HS-27A (cell line): ENCODE measurements at places on chromosomes 3 and 15.

DNA sequence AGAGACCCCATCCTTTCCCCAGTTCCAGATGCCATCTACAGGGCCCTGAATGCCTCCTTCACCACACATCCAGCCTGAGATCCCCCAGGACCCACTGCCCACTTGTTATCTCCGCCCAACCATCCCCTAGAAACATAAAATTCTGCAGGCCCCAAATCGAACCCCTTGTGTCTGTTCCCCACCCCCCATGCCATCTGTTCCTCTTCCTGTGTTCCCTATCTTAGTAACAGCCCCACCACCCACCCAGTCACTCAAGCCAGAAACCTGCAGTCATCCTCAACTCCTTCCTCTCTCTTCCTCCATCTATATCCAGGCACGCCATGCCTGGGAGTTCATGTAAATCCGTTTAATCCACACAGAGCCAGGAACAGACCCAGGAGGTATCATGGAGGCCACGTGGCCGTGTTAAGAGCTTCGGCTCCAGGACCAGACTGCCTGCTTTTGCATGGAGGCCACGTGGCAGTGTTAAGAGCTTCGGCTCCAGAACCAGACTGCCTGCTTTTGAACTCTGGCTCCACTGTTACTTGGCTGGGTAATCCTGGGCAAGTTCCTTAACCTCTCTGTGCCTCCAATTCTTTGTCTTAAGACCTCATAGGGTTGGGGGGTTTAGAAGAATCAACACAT, 4.8 kb downstream of the CSRNP1 start:
- no peak for DNase-seq

GRCh38 chr3:128983293-128984069, 10.4 kb downstream of the CFAP92 start:
- no peak for DNase-seq

DNA sequence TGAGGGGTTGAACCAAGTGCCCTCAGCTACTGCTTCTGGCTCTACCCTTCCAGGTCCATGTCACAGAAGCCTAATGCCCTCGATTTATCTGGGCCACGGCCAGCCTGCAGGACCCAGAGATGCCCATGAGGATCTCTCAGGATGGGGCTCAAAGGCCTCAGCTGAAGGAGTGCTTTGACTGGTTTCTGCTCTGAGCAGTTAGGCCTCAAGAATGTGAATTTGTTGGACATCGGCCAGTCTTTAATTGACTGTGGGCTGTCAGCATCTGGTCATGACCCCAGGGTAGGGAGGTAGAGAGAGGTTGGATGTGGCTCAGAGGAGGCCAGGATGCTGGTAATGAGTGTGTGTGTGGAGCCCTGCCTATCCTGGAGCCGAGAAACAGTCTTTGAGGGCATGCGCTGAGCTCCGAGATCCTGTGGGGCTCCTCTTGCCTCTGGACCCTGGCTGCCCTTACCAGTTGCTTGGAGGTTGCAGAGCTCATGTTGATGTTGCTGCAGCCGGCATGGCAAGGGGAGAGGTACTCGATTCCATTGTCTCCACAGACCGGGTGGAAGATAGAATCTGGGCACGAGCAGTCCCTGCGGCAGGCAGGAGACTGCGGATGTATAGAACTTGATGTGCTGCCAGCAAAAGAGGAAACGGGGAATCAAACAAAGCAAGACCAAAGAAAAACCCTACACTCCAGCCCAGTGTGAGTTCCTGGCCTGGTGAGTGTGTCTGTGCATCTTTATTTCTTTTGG, 49.1 kb upstream of the RAB6B start:
- DNase-seq = peak; percentile 51

DNA sequence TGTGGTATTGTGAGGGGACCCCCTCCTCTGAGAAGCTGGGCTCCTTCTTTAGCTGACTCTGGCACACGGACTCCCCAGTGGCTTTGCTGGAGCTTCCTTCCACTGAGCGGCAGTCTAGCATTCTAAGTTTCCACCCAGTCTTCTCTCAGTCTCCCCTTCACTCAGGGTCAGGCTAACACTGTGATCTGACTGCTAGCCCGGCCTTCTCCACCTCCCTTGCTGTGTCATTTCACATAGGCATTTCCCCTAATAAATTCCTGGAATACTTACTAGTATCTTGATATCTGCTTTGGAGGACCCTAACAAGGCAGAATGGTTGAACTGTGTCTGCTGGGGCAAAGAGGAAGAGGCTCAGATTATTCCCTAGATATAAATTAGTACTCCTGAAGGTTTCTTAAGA, 106.2 kb upstream of the THBS1 start:
- peak; percentile 22 for DNase-seq

- DNase-seq = no peak
Measured at GRCh38 chr15:49646891-49647290, 26.0 kb downstream of the DTWD1 start.
